Islet precursor cell (in vitro differentiated cells): ENCODE measurements at places on chromosomes 5 and 9.

DNA sequence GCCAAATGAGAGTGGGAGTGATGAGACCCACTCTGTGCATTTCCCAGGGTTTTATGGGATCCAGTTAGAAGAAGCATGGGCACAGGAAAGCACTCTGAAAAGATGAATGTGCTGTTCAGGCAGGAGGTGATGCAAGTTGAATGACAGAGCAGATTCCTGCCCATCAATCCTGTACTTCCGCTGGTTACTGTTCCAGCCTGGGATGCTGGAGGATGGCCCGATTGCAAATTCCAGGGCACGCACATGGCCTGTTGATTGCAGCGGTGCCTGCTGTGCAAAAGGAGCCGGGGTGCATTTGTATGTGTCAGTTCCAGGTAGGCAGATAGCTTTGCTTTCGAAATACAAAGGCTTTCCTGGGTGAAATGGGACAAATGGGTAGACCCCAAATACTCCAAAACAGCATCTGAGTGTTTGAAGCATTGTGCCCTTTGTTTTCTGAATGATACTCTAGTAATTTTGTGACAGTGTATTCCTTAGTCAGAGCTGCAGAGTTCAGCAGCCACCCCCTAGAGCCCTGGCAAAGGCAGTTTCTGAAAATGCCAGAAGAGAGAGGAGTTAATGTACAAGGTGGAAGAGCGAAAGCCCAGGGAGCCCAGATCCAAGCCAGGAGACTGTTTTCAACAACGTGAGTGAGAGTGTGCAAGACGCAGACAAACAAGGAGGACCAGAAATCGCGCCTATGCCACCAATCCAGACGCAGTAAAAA is 454.2 kb upstream of the CLINT1 start:
- DNase-seq: peak; percentile 66

DNA sequence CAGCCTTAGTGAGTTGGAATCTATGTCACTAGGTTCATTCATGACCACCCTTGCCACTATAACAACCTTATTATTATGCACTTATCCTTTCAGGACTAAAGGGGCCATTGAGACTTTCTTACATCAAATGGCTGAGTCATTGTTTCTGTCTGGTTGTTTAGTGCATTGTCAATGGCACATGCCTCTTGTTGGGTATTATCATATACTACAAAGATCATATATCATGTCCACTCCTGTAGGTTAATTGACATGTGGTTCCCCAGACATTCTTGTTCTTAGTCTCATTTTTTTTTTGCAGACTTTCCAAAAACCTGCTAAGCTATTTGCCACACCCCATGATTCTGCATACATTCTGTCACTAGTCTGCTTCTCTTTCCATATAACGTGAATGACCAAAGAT is 66.7 kb upstream of the PRDM9 start:
- DNase-seq: no peak

DNA sequence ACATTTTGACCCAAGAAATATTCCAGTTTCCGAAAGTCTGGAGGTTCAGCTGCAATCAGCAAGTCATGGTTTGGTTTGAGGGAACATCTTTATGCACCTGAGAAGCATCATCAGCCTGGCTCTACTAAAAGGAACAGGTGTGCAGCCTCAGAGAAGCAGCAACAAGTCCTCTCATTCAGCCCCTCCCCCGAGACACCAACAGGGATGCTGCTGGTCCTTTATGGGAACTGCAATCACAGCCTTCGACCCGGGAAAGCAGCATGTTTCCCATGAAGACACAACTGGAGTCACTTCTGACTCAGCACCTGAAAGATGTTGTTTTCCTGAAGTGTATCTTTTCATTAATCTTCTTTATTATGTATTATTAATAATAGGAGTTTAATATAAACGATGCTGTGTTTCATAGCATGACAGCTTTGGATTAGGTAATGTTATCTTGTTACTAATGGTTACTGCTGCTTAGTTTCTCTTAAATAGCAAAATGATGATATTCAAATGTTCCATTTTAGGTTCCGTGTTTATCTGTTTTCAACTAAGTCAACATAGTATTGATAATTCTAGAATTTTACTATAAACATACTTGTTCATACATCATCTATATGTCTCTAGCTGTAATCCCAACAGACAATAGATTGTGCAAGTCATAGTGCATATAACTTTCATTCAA is 15.6 kb upstream of the NREP start:
- DNase-seq: peak; percentile 71

- no peak for DNase-seq
These were observed 387.7 kb upstream of the CLINT1 start for GRCh38 chr5:158246661-158247060.

DNA sequence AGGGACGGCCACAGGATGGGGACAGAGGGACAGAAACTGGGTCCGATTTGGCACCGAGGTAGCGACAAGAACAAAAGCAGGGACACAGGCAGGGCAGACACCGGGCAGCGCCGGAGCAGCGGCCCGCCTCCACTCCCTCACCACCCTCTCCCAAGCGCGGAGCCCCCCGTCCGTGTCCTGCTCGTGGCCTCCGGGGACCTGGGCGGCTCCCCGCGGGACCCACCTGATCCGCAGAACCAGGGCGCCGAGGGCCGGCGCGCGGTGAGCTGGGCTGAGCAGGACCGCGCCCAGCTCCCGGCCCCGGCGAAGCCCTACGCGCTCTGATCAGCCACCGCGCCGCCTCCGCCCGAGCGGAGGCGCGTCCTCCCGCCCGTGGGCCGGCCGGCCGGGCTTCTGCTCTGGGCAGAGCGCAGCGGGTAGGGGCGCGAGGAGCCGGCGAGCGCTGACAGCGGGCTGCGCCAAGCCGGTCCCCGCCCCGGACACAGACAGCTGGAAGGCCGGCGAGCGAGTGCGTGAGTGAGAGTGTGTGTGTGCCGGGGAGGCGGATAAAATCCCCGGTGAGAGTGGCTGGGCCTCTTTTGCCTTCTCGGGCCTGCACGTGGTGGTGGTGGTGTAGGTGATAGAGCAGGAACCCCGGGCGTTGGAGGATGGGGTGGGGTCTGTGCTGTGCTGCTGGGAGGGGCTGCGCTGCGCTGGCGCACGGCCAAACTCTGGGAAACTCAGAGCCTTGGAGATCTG is at the start of gene GGTA1:
Gene GGTA1, minus strand, starts transcription at position 418 of the 738 bp plus-strand sequence. CDS start 31,922 bp downstream, outside the sequence.
- DNase-seq: peak; percentile 77

DNA sequence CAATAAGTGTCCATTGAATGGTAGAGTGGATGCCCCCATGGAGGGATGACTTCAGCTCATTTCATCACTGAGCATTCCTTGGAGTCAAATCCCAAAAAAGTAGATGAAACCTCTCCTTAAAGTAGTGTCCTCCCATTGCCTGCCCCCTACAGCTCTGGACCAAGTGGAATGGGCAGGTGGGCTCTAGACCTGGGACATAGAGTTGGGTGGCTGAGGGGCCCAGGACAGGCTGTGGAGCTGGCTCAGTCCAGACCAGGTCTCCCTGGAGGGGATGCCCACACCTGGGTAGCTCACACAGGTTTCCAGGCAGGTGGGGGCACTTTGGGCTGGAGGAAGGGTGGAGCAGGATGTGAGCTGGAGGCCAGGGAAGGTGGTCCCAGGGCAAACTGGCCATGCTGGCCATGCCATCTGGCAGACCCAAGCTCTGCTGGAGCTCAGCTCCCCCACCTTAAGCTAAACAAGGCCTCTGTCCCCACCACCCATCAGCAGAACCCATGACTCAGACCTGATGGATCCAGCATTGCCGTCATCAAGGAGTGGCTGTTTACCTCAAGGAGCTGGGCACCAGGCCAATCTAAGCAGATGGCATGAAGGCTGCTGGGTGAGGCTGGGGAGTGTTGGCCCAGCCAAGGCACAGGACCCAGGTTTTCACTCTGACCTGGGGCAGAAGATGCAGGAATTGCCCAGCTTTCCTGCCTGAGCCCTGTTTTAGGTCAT is 6.2 kb upstream of the SPINK4 start:
- no peak for DNase-seq

DNA sequence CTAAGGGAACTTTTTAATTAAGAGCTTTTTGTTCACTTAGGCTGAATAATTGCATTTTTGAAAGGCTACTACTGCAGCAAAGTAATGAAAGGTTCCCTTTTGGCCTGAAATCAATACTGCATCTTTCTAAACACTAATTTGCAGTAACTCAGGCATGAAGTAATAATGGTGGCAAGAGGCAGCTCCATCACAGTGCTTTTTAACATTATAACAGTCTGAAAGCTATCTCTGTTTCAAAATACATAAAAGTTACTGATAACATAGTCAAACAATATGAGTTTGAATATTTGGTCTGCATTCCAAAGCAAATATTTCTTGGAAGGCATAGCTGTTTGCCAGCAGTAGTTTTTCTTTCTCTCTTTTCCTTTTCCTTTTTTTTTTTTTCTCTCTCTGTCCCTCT is 113.4 kb downstream of the FBN2 start:
- no peak for DNase-seq

DNA sequence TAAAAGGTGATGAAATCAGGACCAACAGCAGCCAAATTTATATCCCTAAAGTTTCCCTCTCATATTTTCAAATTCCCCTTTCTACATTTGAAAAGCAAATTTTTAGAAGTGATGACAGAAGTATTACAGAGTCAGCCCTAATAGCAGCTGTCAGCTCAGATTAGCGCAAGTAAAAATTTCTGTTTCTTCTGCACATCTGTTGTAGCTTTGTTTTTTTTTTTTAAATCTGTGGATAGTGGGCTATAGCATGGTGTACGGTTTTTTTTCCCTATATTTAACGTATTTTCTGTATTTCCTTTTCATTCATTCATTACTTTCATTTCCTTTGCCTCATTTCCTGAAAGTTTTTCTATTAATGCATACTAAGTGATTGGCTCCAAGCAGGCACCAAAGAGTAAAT is 99.1 kb downstream of the MACIR start:
- DNase-seq: no peak

DNA sequence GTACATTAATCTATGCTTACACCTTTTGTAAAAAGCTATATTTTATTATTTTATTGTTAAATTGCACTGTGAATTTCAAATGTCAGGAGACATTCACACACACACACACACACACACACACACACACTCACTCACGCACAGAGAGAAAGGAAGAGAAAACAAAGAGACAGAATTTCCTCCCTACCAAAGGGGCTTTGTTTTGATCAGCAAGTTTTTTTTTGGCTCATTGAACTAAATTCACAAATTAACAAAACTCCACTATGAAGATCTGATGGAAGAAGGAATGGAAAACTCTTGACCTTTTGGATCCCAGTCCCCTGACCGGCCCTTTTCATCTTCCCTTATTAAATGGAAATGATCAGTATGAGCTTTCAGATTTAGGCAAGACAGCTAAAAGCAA is 161.2 kb downstream of the PDE4D start:
- no peak for DNase-seq

DNA sequence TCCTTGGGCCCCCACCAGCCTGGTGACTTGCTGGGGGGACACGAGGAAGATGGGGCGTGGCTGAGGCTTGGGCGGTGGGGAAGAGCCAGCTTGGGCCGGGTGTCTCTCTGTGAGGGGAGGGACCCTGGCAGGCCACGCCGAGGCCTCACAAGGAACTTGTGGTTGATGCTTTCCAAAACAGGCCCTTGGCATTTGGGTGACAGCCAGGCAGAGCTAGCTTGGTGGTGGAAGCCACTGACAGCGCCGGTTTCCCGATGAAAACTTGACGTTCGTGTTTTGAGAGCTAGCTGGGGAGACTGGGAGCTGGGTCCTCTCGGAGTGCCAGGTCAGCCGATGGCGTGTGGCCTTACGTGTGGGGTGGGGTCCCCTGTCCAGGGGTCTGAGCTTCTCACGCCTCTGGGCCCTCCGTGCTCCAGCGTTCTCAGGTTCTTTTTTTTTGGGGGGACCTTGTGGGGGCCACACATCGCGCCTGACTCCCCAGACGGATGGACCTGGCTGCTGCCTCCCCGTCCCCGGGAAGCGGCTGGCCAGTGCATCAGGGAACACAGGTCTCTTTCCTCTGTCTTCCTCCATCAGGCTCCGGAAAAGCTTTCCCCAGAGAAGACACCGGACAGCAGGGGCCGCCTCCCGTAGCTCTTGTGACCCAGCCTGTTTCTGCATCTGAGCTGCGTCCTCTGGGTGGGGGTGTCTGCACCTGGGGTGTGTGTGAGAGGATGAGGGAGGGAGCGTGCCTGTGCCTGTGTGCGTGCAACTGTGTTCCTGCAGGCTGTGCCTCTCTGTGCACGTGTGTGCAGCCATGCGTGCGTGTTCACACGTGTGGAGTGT is 129.3 kb upstream of the LPCAT1 start:
- DNase-seq: no peak

GRCh38 chr9:119810645-119811429 is 441.6 kb upstream of the BRINP1 start:
- peak; percentile 55 for DNase-seq

DNA sequence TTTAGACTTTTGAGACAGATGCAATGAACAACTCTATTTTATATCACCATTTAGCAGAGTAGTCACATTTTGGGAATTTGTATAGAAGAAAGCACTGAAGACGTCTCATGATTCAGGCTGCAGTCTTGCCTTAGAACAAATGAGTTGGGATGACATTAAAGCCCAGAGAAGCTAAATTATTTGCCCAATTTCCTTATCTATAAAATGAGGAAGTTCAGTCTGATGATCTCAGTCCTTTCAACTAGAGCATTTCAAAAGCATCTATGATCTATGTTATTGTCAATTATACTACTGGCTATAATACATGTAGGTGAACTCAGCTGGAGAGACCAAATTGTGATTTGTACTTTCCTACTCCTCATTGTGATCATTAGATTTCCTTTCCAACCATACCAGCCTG is 154.1 kb downstream of the OSTF1 start:
- no peak for DNase-seq

DNA sequence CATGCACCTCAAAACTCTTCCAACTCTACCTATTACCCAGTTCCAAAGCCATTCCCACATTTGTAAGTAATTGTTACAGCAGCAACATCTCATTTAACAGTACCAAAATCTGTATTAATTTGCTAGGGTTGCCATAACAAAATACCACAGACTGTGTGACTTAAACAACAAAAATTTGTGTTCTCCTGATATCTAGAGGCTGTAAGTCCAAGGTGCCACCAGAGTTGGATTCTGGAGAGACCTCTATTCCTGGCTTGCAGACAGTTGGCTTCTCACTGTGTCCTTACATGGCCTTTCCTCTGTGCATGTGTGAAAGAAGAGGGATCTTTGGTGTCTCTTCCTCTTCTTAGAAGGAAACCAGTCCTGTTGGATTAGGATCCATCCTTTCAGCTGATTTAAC is 203.8 kb upstream of the PIK3R1 start:
- no peak for DNase-seq

GRCh38 chr5:113531481-113532159 is 18.1 kb downstream of the YTHDC2 start:
- DNase-seq: no peak

GRCh38 chr9:6942406-6942805 is 184.6 kb downstream of the KDM4C start:
- no peak for DNase-seq

- DNase-seq: no peak
These were observed 442.5 kb upstream of the KLF4 start for GRCh38 chr9:107932046-107932445.

DNA sequence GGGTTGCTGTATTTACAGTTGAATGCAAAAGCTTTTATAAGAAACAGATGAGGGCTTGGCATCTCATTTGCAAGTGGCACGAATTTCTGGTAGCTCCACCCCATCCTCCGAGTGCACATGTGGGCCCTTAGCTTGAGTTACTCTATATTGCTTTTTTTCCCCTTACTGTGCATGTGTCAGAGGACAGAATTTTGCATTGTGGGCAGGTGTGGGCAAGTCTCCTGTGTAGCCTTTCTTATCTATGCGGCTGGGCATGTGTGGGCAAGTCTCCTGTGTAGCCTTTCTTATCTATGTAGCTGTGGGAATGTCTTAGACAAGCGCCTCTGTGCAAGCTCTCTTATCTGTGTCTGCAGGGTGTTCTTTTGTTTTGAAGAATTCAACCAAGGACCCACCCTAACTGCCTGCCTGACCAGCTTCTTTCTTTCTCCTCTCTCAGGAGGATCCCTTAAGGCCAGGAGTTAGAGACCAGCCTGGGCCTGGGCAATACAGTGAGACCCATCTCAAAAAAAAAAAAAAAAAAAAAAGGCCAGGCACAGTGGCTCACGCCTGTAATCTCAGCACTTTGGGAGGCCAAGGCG is 34.1 kb upstream of the SIL1 start:
- DNase-seq: no peak
